ENCODE measurements at places on chromosomes 7 and 10. TPM values are rescaled to one million over a fixed set of nuclear protein-coding genes. Genes with fewer than 3 reads are reported as not detected.
A peak's percentile ranks its signal among the peaks of the same experiment; 100 is the strongest.

- no peaks in the 10 kb centered on the region for H3K27me3 ChIP-seq
- no peaks in the 10 kb centered on the region for H3K4me1 ChIP-seq
- no peaks in the 10 kb centered on the region for H3K36me3 ChIP-seq
- no peak overlapping the region for H3K4me3 ChIP-seq
Observed at GRCh38 chr7:12146813-12147212, 64.3 kb upstream of the TMEM106B start.

GRCh38 chr10:59575269-59575668 is 134.4 kb downstream of the SLC16A9 start:
- no peak for DNase-seq
- no peaks in the 10 kb centered on the region for H3K4me1 ChIP-seq
- H3K27me3 ChIP-seq, result peaks cover 4% of the 10 kb centered on the region
- H3K36me3 ChIP-seq, result no peaks in the 10 kb centered on the region
- no peak overlapping the region for H3K4me3 ChIP-seq
- no peak overlapping the region for H3K27ac ChIP-seq

DNA sequence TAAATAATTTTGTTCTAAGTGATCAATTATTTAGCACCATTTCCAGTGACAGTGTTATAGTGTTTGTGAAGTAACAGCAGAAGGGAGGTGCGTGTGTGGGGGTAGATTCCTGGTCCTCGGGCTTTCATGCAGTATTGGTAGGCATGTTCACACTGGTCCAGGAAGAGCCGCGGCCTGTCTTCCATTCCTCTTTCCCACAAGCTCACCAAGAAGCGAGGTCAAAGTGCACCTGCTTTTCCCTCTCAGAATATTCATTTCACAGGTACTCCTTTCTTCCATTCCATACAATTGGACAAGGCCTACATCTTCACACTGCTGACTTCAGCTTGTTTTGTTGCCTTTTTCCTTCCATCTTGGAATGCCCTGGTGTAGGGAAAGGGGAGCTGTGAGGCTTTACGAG is 151.8 kb upstream of the CELF2 start:
- peaks cover 2% of the 10 kb centered on the region for H3K27me3 ChIP-seq
- no peak overlapping the region for H3K27ac ChIP-seq
- DNase-seq, result no peak

DNA sequence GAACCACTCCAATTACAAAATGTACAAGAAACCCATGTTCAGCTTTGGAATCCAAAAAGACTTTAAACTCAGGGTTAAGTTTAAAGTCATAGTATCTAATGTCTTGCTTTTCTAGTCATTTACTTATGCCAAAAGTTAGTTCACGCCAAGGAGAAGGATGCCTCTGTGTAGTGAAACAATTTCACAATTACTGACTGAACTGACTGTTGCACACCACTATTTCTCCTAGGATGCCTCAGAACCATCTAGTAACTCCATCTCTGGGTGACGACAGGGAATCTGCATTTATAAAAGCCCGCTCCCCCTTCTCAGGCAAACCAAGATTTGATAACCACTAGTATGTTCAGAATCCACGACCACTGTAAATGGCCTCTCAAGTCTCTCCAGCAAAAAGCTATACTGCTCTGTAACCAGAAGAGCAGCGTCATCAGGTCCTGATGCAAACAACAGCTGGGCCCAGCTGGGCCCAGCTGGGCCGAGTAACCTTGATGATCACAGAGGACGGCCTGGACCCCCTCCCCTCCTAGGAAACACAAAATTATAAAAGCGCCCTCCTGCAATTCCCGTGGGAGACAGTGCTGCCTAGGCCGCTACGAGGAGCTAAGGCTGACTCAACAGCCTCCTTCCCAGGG is 680 bp upstream of the ADO start:
- H3K36me3 ChIP-seq, result peaks cover 4% of the 10 kb centered on the region
- H3K27ac ChIP-seq, result peak overlapping the region; percentile 99
- H3K4me3 ChIP-seq, result peak overlapping the region; percentile 94
- peaks cover 38% of the 10 kb centered on the region for H3K4me1 ChIP-seq
- H3K27me3 ChIP-seq, result peaks cover 9% of the 10 kb centered on the region

- H3K36me3 ChIP-seq, result no peaks in the 10 kb centered on the region
- H3K4me1 ChIP-seq, result no peaks in the 10 kb centered on the region
- no peak overlapping the region for H3K4me3 ChIP-seq
- H3K27ac ChIP-seq, result no peak overlapping the region
Observed at GRCh38 chr10:59517996-59518395, 155.6 kb upstream of the FAM13C start.

- H3K36me3 ChIP-seq, result no peaks in the 10 kb centered on the region
- H3K4me1 ChIP-seq, result no peaks in the 10 kb centered on the region
- peaks cover 7% of the 10 kb centered on the region for H3K27me3 ChIP-seq
- H3K4me3 ChIP-seq, result no peak overlapping the region
Observed at GRCh38 chr10:88820748-88821401, 18.3 kb downstream of the LIPM start.

DNA sequence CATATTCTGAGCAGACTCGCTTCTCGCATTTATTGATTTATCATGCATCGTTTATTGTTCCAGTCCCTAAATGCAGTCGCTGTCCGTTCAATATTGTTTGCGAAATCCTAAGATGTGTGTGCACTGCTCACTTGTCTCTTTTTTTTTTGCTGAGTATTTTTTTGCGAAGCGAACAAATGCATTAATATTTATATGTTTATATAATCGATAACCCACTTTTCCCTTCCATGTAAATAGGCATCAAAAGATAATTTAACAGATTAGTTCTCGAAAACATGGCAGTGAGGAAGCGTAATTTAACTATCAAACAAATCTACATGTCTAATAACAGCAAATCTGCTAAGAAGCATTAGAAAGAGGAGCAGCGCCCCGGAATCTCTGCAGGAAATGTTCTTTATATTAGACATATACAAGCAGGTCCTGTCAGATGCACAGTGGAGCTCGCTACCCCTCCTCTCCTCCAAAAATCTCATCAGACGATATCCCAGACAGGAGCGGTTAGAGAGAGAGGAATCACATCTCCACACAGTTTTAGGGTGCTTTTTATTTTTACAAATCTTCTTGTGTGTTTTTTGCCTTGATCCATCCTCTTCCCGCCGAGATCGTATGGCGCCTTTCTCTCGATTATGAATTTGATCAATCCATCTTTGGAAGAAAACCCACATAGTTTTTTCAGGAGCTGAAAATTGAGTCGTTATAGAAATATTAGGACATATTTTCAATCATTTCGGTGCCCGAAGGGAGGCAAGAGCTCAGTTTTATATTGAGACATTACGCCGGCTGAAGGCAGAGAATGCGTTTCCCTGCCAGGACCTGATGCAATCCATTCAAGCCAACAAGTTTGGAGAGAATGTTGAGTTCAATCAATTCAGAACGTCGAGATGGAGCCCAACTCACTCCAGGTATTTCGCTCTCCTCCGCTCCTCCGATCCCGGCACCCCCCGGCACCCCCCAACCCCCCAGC is at the start of gene ARID5B:
TSS of gene ARID5B (plus strand) at position 871 of the 964 bp plus-strand sequence. CDS start at position 882, 11 bp downstream.
- peaks cover 15% of the 10 kb centered on the region for H3K36me3 ChIP-seq
- peak; percentile 51 for DNase-seq
- H3K4me3 ChIP-seq, result peak within 1 kb of the TSS; percentile 93
- H3K27me3 ChIP-seq, result peaks cover 2% of the 10 kb centered on the region

- no peaks in the 10 kb centered on the region for H3K36me3 ChIP-seq
- no peak overlapping the region for H3K27ac ChIP-seq
- H3K27me3 ChIP-seq, result peaks cover 38% of the 10 kb centered on the region
- H3K4me1 ChIP-seq, result no peaks in the 10 kb centered on the region
Observed at GRCh38 chr10:11448190-11448544, 163.3 kb downstream of the USP6NL start.

- H3K4me3 ChIP-seq, result peak overlapping the region; percentile 15
- peaks cover 24% of the 10 kb centered on the region for H3K36me3 ChIP-seq
- no peaks in the 10 kb centered on the region for H3K27me3 ChIP-seq
- H3K27ac ChIP-seq, result peak overlapping the region; percentile 45
Observed at GRCh38 chr7:17600340-17600752, 301.9 kb downstream of the AHR start.

GRCh38 chr7:142866361-142867096 is 11.7 kb downstream of the EPHB6 start:
- H3K36me3 ChIP-seq, result no peaks in the 10 kb centered on the region
- H3K4me1 ChIP-seq, result no peaks in the 10 kb centered on the region
- no peak overlapping the region for H3K4me3 ChIP-seq
- H3K27me3 ChIP-seq, result peaks cover 19% of the 10 kb centered on the region
- DNase-seq, result no peak

DNA sequence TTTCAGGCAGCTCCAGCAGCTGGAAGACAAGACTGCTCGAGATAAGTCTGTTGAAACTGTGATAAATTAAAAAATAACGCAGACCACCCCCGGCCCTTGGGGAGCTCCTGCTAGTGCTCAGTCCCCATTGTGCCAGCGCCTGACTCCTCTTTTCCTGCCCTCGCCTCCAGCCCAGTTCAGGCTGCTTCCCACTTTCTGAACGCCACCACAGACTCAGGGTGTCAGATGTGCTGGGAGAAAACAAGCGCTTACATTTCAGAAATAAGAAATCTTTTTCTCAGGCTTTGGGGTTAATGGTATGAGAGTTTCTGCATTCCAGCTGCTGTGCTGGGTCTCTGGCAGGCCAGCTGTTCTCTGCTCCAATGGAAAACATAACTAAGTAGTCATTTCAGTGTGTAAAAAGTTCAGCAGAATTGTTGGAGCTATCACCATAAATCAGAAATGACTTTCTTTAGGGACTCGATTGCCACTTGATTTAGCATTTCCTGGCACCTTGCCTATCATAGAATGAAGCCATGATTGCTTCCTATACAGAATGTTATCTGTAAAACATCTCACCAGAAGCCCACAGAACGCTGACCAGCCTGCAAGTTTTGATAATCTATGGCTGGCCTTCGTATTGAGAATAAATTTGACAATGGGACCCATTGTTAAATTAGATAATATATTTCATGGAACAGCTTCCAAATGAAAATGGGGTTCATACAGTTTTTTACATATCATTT is 257.0 kb upstream of the ZNF32 start:
- no peak for DNase-seq
- H3K4me3 ChIP-seq, result peak overlapping the region; percentile 20
- H3K27me3 ChIP-seq, result peaks cover 2% of the 10 kb centered on the region
- no peaks in the 10 kb centered on the region for H3K36me3 ChIP-seq
- peaks cover 29% of the 10 kb centered on the region for H3K4me1 ChIP-seq

DNA sequence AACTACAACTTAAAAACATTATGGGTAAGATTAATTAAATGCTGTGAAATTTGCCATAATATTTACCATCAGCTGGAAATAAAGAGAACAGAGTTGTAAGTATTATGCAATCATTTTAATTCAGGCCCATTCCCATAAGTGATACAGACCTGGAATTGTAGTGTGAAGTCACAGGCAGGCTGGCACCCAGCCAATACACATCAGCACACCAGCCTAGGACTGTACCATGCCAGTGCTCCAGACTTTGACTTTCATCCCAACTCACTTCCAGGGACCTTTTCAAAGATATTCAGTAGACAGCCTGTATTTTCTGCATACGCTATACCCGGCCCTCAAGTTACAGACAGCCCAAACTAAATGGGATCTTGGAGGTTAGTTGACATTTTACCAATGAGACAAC is 143.3 kb downstream of the TES start:
- no peak for DNase-seq
- H3K36me3 ChIP-seq, result peaks cover 14% of the 10 kb centered on the region
- H3K4me3 ChIP-seq, result peak overlapping the region; percentile 86
- H3K27me3 ChIP-seq, result no peaks in the 10 kb centered on the region
- peak overlapping the region; percentile 96 for H3K27ac ChIP-seq

GRCh38 chr7:127035203-127035849 is 217.4 kb downstream of the GRM8 start:
- H3K27ac ChIP-seq, result no peak overlapping the region
- no peak for DNase-seq
- no peak overlapping the region for H3K4me3 ChIP-seq
- H3K4me1 ChIP-seq, result no peaks in the 10 kb centered on the region
- H3K27me3 ChIP-seq, result no peaks in the 10 kb centered on the region
- H3K36me3 ChIP-seq, result no peaks in the 10 kb centered on the region

DNA sequence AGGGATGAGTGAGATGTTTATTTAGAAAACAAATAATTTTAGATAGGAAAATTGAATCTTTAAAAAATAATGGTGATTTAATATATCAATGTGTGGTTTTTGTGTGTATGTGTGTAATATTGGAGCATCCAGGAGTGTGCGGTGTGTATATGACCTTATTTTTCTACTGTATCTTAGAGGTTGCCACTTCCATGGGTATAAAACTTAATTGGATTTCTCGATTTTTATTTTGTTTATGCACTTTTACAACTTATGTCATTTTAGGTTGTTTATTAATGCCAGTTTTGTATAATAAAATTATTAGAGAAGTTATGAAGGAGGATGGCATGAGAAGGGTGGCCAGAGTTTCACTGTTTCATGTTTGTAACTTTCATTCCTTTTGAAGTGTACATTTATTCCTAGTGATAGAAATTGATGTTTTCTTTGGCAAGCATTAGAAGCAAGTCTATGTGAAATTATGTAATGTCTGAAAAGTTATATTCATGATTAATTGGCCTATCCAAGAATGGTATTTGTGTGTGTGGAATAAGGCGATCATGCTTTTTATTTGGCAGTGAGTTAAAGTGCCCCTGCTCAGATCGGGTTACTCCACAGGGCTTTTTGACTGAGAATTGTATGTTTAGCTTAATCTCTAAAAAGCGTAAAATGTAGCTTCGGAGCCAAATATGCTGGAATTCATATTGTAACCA is 110.3 kb downstream of the KAT6B start:
- DNase-seq, result peak; percentile 26
- peaks cover 7% of the 10 kb centered on the region for H3K36me3 ChIP-seq
- H3K27ac ChIP-seq, result peak overlapping the region; percentile 29
- H3K4me3 ChIP-seq, result peak overlapping the region; percentile 37
- H3K27me3 ChIP-seq, result 0 out of 2 replicates have a peak, but pooled peaks cover 2% of the 10 kb centered on the region

GRCh38 chr10:90959826-90960225 is 38.9 kb upstream of the ANKRD1 start:
- DNase-seq, result no peak
- no peak overlapping the region for H3K4me3 ChIP-seq
- no peaks in the 10 kb centered on the region for H3K27me3 ChIP-seq
- H3K27ac ChIP-seq, result peak overlapping the region; percentile 87
- peaks cover 4% of the 10 kb centered on the region for H3K36me3 ChIP-seq
- H3K4me1 ChIP-seq, result peaks cover 62% of the 10 kb centered on the region

DNA sequence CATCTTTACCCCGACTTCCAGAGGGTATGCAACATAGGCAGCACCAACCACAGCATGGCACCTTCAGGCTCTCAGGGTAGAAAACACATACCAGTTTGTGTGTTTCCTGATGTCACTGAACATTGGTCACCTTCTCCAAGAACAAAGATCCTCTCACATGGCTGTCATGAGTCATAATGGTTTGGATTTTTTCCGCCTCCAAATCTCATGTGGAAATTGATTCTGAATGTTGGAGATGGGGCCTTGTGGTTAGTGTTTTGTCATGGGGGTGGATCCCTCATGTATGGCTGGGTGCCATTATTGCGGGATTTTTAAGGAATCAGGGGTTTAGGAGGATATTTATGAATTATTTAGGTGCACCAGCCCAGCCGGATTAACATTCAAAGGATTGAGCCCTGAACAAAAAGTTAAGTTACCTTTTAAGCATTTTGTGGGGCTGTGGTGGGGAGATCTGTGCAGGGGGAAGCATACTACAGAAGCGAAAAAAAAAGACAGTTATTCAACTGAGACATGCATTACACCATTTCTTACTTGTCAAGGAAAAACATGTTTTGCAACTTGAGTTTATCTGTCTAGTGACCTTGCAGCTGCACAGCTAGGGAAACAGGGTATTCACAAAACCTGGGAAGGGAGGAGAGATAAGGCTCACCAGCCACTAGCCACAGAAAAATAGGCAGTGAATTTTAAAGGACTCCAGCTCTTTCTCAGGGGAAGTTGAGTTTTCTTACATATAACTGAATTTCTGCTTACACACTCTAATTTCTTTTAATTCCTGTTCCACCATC is 774.1 kb upstream of the AUTS2 start:
- no peaks in the 10 kb centered on the region for H3K36me3 ChIP-seq
- H3K4me3 ChIP-seq, result no peak overlapping the region
- H3K4me1 ChIP-seq, result no peaks in the 10 kb centered on the region
- peaks cover 2% of the 10 kb centered on the region for H3K27me3 ChIP-seq
- no peak for DNase-seq
- no peak overlapping the region for H3K27ac ChIP-seq

Gene ENTPD1
- not detected for total RNA-seq

Gene CELF2
- total RNA-seq, result 5.2 TPM

Gene NUDT13
- total RNA-seq, result 1.9 TPM

Gene CCDC3
- 0.05 TPM for total RNA-seq

Gene MRLN
- not detected for total RNA-seq

Data from HFFc6 (cell line).